ENCODE measurements at places on chromosomes 2 and 18.

DNA sequence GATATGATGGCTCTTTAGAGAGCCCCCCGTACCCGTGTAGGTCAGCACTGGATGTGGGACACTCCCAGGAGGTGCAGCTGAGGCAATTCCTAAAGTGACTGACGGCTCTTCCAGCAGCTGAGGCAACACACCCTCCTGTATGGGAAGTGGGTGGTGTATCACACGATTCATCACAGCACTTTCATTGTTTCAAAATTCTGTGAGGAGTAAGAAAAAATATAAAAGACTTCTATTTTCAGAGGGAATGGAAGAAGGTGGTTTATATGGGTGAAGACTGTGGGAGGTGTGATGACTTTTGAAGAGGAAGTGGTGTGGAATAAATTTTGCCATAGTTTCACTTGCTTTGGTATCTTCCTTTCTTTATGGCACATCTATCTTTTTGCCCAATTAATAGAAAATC is 22.3 kb downstream of the QPCT start:
- H3K36me3 ChIP-seq: no peaks in the 10 kb centered on the region
- no peaks in the 10 kb centered on the region for H3K4me1 ChIP-seq
- no peak overlapping the region for H3K27ac ChIP-seq
- H3K4me3 ChIP-seq: no peak overlapping the region
- H3K27me3 ChIP-seq: no peaks in the 10 kb centered on the region

- H3K4me1 ChIP-seq: peaks cover 3% of the 10 kb centered on the region
- no peaks in the 10 kb centered on the region for H3K36me3 ChIP-seq
- DNase-seq: no peak
- H3K4me3 ChIP-seq: no peak overlapping the region
Observed at GRCh38 chr2:95310216-95310615, 13.1 kb downstream of the KCNIP3 start.

- no peak overlapping the region for H3K27ac ChIP-seq
- peaks cover 10% of the 10 kb centered on the region for H3K36me3 ChIP-seq
- no peak overlapping the region for H3K4me3 ChIP-seq
- DNase-seq: no peak
- no peaks in the 10 kb centered on the region for H3K4me1 ChIP-seq
Observed at GRCh38 chr18:2959341-2959740, 53.6 kb downstream of the LPIN2 start.

DNA sequence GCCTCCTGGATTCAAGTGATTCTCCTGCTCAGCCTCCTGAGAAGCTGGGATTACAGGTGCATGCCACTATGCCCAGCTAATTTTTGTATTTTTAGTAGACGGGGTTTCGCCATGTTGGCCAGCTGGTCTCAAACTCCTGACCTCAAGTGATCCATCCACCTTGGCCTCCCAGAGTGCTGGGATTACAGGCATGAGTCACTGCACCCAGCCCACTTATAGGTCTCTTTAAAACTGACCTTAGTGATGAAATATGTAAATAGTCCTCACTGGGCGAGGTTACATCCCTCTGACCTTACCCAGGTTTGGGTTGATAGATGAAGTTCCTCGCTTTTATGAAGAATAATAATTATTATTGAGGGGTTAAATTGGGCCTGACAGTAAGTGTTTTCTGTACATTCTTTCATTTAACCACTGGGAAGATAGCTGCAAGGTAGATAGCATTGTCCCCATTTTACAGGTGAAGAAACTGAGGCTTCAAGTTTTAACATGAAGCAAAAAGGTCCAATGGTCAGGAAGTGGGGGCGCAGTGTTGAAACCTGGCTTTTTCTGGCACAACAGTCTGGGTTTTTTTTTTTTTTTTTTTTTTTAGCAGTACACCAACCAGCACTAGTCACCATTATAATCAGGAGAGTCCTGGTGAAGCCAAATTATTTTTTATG is 174.8 kb upstream of the EPAS1 start:
- DNase-seq: no peak
- no peak overlapping the region for H3K27ac ChIP-seq
- no peaks in the 10 kb centered on the region for H3K36me3 ChIP-seq
- H3K4me1 ChIP-seq: no peaks in the 10 kb centered on the region
- H3K27me3 ChIP-seq: no peaks in the 10 kb centered on the region

DNA sequence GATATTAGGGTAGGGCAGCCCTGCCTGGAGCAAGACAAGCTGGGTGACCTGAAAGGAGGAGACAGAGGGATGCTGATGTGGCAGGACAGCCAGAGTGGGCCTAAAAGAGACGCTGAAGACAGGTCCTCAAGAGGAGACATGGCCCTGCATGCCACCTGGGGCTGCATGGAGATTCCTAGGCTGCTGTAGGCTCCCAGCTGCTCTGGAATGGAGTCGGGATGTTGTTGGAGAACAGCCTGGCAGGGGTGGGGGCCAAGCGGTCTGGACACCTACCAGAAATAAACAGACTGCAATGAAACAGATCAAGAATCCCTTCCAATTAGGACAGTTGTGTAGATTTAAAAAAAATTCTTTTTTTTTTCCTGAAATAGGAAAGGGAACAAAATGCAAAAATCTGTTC is 97.8 kb upstream of the NPAS2 start:
- H3K27ac ChIP-seq: no peak overlapping the region
- no peak for DNase-seq
- no peaks in the 10 kb centered on the region for H3K36me3 ChIP-seq
- H3K4me3 ChIP-seq: no peak overlapping the region
- no peaks in the 10 kb centered on the region for H3K27me3 ChIP-seq

- peaks cover 14% of the 10 kb centered on the region for H3K4me1 ChIP-seq
- no peak overlapping the region for H3K27ac ChIP-seq
- no peak overlapping the region for H3K4me3 ChIP-seq
- no peaks in the 10 kb centered on the region for H3K27me3 ChIP-seq
Observed at GRCh38 chr2:173667415-173667814, 297.8 kb downstream of the SP3 start.

- no peak overlapping the region for H3K27ac ChIP-seq
- H3K4me3 ChIP-seq: no peak overlapping the region
- DNase-seq: no peak
- peaks cover 53% of the 10 kb centered on the region for H3K4me1 ChIP-seq
- no peaks in the 10 kb centered on the region for H3K36me3 ChIP-seq
Observed at GRCh38 chr2:127081826-127082633, 24.9 kb downstream of the BIN1 start.

DNA sequence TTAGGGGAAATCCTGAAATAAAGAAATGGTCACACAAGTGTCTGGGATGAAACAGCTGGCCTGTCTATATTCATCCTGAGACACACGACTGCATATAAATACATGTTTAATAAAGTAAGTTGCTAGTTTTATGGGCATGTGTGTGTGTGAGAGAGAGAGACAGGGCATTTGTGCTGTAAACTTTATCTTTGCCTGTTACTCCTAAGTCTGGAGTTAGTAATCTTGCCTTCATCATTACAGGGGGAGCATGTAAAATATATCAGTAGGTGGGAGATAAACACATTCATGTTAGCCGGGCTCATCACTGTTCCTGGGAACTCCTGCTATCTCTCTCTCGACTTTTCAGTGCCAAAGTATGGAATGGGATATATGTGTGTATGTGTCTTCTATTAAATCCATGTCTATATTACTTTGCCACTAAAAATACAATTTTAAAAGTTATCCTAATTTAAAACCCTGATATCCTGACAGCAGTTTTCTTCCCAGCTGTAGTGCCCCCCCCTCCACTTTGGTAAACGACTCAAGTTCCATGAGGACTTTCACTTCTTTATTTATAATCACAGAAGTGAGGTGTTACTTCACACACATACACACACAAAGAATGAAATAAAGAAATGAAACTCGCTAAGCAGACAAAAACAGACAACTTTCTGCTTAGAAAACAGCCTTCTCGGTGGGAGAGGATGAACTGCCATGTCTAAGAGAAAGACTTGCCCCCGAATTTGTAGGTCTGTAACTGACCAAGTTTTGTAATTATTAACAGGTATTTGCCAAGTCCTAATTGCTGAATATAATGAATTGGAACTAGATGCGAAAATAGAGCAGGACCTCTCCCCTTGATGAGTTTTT is 947 bp downstream of the ZEB2 start:
- H3K4me1 ChIP-seq: peaks cover 47% of the 10 kb centered on the region
- no peak overlapping the region for H3K4me3 ChIP-seq
- no peaks in the 10 kb centered on the region for H3K36me3 ChIP-seq

DNA sequence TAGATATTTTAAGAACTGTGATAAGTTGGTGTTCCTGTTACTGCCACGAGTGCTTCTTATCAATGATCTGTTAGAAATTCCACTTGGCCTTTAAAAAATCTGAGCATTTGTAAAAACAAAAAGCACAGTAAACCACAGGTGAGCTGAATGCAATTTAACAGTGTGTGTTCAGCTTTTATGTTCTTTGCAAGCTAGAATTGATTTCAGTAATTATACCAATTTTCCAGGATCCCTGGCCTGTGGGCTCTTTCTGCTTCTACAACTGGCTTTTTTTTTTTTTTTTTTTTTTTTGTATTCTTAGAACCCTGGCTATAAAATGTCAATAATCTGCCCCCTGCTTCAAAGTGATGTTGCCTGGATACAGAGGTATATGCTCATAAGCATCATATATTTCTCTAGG is 548.5 kb upstream of the SLC8A1 start:
- peaks cover 6% of the 10 kb centered on the region for H3K4me1 ChIP-seq
- no peaks in the 10 kb centered on the region for H3K27me3 ChIP-seq
- no peak overlapping the region for H3K27ac ChIP-seq
- H3K4me3 ChIP-seq: no peak overlapping the region

- H3K27ac ChIP-seq: peak overlapping the region; percentile 24
- H3K27me3 ChIP-seq: no peaks in the 10 kb centered on the region
Observed at GRCh38 chr2:186274936-186275575, 211.0 kb upstream of the ZC3H15 start.

- H3K27ac ChIP-seq: no peak overlapping the region
- H3K36me3 ChIP-seq: no peaks in the 10 kb centered on the region
- 0 out of 2 replicates have a peak, but pooled peaks cover 3% of the 10 kb centered on the region for H3K4me1 ChIP-seq
- H3K27me3 ChIP-seq: no peaks in the 10 kb centered on the region
- DNase-seq: no peak
Observed at GRCh38 chr2:237324837-237325236, 89.1 kb downstream of the COL6A3 start.

GRCh38 chr2:36420569-36421181 is 65.1 kb downstream of the CRIM1 start:
- no peaks in the 10 kb centered on the region for H3K27me3 ChIP-seq
- H3K4me3 ChIP-seq: no peak overlapping the region
- H3K27ac ChIP-seq: peak overlapping the region; percentile 80
- DNase-seq: no peak

DNA sequence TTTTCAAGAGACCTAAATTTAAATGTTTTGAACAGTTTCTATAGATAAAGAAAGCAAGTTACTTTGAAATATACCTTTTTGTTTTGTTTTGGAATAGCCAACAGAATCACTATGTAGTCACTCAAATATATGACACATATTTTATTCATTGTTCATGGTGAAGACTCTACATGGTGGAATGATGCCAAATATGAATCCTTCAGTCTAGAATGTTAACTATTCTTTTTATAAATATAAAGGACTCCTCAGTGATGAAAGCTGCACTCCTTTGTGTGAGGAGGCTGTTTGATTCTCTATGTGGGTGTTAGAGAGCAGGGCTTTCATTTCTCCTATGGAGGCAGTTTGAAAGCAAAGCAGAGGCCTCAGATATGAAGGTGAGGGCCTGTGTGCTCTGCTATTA is 396.4 kb upstream of the LRRTM1 start:
- H3K27ac ChIP-seq: no peak overlapping the region
- H3K4me3 ChIP-seq: no peak overlapping the region
- H3K36me3 ChIP-seq: no peaks in the 10 kb centered on the region

- no peaks in the 10 kb centered on the region for H3K27me3 ChIP-seq
- DNase-seq: peak; percentile 23
- no peaks in the 10 kb centered on the region for H3K36me3 ChIP-seq
- H3K4me1 ChIP-seq: peaks cover 18% of the 10 kb centered on the region
Observed at GRCh38 chr2:98869272-98869641, 66.8 kb downstream of the CRACDL start.

- no peak overlapping the region for H3K4me3 ChIP-seq
- H3K27me3 ChIP-seq: no peaks in the 10 kb centered on the region
- DNase-seq: no peak
- no peak overlapping the region for H3K27ac ChIP-seq
- peaks cover 17% of the 10 kb centered on the region for H3K4me1 ChIP-seq
Observed at GRCh38 chr2:39127973-39128372, 7.1 kb upstream of the SOS1 start.

- peaks cover 5% of the 10 kb centered on the region for H3K36me3 ChIP-seq
- DNase-seq: no peak
- no peak overlapping the region for H3K4me3 ChIP-seq
- peaks cover 59% of the 10 kb centered on the region for H3K4me1 ChIP-seq
- H3K27me3 ChIP-seq: no peaks in the 10 kb centered on the region
Observed at GRCh38 chr18:80107426-80107825, 1.6 kb upstream of the ADNP2 start.

GRCh38 chr2:121489284-121489683 is 41.4 kb upstream of the RNU4ATAC start:
- H3K36me3 ChIP-seq: peaks cover 3% of the 10 kb centered on the region
- H3K27ac ChIP-seq: no peak overlapping the region
- no peak for DNase-seq
- peaks cover 27% of the 10 kb centered on the region for H3K4me1 ChIP-seq

GRCh38 chr2:234705108-234705507 is 208.2 kb upstream of the ARL4C start:
- H3K4me3 ChIP-seq: no peak overlapping the region
- H3K4me1 ChIP-seq: peaks cover 42% of the 10 kb centered on the region
- H3K36me3 ChIP-seq: no peaks in the 10 kb centered on the region
- no peak overlapping the region for H3K27ac ChIP-seq
- H3K27me3 ChIP-seq: peaks cover 26% of the 10 kb centered on the region

- H3K4me3 ChIP-seq: no peak overlapping the region
- peaks cover 9% of the 10 kb centered on the region for H3K4me1 ChIP-seq
- no peak overlapping the region for H3K27ac ChIP-seq
- H3K27me3 ChIP-seq: no peaks in the 10 kb centered on the region
Observed at GRCh38 chr2:178301649-178302238, 107.4 kb downstream of the OSBPL6 start.

- H3K27ac ChIP-seq: no peak overlapping the region
- H3K4me3 ChIP-seq: no peak overlapping the region
- no peak for DNase-seq
- H3K27me3 ChIP-seq: peaks cover 23% of the 10 kb centered on the region
- no peaks in the 10 kb centered on the region for H3K36me3 ChIP-seq
Observed at GRCh38 chr2:60847854-60848253, 33.5 kb upstream of the REL start.

GRCh38 chr18:70459251-70459650 is 170.4 kb downstream of the SOCS6 start:
- H3K27me3 ChIP-seq: no peaks in the 10 kb centered on the region
- H3K4me3 ChIP-seq: no peak overlapping the region
- no peak for DNase-seq
- no peaks in the 10 kb centered on the region for H3K36me3 ChIP-seq
- peaks cover 13% of the 10 kb centered on the region for H3K4me1 ChIP-seq
- H3K27ac ChIP-seq: no peak overlapping the region

DNA sequence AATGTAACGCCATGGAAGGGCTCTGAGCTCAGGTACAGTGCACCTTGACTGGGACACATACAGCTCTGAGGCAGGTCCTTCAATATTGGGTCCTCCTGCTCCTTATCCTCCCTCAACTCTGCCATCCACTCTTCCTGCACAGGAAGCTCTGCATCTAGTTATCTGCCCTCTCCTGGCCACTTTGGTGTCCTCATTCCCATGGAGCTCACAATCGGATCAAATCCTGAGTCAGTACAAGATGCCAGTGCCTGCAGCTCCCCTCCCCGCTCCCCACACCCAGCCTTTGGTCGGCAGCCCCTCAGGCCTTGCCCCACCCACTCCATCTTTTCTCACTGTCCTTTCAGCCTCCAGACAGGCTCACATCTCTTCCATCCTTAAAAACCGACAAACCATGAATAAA is 58.0 kb downstream of the LRRFIP1 start:
- H3K4me1 ChIP-seq: peaks cover 11% of the 10 kb centered on the region
- no peaks in the 10 kb centered on the region for H3K27me3 ChIP-seq
- H3K4me3 ChIP-seq: no peak overlapping the region
- peak overlapping the region; percentile 11 for H3K27ac ChIP-seq
- no peak for DNase-seq
